ENCODE measurements at places on chromosomes 1 and 21.

- DNase-seq = no peak
These were observed 185.4 kb downstream of the LMO4 start for GRCh38 chr1:87513966-87514660.

GRCh38 chr1:92940541-92940940, 20.7 kb downstream of the DIPK1A start:
- peak; percentile 51 for DNase-seq

- DNase-seq = no peak
These were observed 17.8 kb downstream of the ZBTB17 start for GRCh38 chr1:15958111-15958510.

DNA sequence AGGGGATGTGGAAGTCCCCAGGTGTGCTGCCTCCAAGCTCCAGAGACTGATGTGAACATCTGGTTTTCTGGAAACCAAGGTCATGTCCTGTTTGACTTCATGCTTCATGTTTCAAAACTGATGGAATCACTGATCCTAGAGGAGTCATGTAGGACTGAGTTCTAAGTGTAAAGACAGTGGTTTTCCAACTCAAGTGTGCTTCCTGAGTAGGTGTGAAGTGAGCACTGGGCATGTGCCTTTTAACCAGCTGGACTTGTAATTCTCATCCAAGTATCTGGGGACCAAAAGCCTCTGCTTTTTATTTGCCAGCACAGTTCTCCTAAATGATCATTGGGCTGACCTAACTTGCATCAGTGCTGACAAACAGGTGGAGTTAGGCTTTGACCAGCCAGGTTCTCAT, 36.9 kb downstream of the ABCA4 start:
- DNase-seq = no peak

GRCh38 chr1:11735854-11736745, at the start of gene AGTRAP:
TSS of gene AGTRAP (plus strand) at chr1:11736136. CDS start at chr1:11736209, 73 bp downstream.
- peak; percentile 86 for DNase-seq

- DNase-seq = no peak
These were observed 89.0 kb upstream of the CHODL start for GRCh38 chr21:18155508-18156193.

DNA sequence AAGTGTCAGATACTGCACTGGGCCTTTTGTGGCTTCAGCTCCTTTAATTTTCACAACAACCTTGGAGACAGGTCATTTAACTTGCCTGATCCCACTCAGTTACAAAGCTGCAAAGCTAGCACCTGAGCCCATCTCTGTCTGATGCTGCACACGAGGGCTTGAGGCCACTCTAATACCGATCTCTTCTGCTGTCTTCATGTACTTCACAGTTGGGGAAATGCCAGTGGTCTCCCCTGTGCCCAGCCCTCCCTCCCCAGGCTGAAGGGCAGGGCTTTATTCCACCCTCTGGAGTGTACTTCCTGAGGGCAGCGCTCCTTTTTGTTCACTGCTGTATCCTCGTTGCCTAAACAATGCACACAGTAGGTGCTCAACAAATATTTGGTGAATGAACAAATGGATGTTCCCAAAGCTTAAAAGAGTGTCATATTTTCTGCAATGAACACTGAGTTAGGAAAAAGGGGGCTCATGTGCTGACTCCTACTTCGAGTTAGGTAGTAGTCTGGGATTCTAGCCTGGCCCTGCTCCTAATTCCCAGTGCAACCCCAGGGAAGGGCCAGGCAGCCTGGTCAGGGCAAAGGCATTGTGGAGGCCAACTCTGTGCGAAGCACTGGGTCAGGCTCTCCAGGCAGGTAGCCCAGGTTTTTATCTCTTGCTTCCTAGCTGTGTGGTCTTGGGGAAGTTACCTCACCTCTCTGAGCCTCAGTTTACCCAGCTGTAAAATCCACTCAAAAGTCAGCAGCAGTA, 1.1 kb downstream of the TMCO4 start:
- DNase-seq = no peak

- no peak for DNase-seq
These were observed 19.2 kb downstream of the MAST2 start for GRCh38 chr1:45822644-45823043.

- DNase-seq = no peak
These were observed 144.6 kb downstream of the NFIA start for GRCh38 chr1:61226791-61227567.

DNA sequence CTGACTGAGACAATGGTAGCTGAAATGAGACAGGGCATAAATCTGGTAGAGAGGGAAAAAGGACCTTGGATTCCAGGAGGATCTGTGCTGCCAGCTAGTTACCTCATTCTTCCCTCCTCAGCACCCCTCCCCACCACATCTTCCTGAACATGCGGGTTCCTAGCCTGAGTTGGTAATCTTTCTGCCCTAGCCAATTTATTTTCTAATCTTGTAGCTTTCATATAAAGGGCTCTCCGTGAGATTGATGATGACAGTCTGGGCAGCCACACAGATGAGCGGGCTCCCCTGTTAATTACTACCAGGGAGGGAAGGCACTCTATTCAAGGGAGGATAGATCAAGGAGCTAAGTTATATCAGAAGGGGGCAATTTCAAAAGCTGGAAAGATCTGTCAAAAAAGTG, 20.2 kb downstream of the ARHGEF11 start:
- no peak for DNase-seq

- no peak for DNase-seq
These were observed 88.0 kb downstream of the CD247 start for GRCh38 chr1:167430134-167430848.

DNA sequence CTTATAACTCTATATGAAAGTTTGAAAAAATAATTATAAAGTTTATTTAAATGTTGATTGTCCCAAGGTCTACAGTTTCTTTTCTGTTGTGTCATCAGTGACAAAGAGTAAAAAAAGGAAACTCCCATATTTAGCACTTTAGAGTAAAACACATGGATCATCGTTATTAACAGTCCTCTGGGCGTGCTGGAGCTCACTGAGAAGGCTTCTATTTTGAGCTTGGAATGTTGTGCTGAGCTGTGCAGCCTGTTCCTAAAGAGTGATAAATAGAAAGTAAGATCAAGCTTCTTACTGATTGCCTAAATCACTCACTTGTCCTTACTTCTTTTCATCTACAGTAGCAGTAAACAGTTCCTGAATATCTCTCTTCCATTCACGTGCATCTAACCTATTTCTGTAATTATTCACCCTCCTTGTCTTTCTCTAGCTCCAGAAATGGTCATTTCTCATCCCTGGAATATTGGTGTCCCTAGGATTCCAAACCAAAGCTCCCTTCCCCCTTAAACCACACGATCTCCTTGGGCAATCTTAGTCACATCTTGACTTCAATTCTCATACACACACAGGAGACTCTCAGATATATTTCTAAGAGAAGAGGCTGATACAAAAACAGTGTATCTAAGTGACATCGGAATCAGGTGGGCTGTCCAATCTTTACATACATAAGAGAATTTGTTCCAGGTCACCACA, 11.9 kb downstream of the GBP5 start:
- no peak for DNase-seq

- peak; percentile 21 for DNase-seq
These were observed 68.7 kb downstream of the HIVEP3 start for GRCh38 chr1:41850029-41850428.

GRCh38 chr1:198162091-198162767, 5.4 kb downstream of the NEK7 start:
- DNase-seq = no peak

DNA sequence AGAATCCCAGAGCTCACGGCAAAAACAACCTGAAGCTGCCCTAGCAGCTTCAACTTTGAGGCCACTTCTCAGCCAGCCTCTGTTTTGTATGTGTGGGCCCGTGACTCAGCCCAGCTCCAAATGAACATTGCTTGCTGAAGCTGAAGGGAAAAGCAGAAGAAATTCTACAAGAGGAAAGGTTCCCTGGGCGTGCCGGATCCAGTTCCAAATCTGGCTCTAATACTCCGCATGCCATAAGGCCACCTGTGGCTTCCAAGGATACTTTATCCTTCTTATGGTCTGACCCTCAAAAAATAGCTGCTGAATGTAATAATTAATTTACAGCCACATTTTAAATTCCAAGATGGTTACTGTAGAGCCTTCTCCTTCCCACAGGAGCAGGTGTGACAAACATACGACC, 24.3 kb downstream of the TSPAN2 start:
- DNase-seq = no peak

GRCh38 chr1:234559152-234559901, 50.7 kb downstream of the IRF2BP2 start:
- no peak for DNase-seq

- no peak for DNase-seq
These were observed 1.5 kb upstream of the ST6GALNAC5 start for GRCh38 chr1:76865696-76866286.

DNA sequence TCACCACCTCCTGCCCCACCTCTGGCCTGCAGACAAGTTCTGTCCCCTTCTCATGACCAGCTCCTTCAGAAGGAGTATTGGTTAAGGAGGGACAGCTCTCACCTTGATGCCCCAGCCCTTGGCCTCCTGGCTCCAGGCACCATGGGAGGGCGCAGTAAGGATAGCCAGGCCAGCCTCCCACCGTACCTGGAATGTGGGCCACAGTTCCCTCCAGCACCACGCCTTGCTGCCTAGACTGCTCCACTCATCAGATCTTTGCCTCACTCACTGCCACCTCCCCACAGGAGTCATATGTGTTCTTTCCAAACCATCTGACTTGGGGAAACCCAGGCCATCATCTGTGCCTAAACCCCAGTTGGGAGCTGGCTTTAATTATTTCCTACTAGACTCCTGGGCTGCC, 97.0 kb downstream of the CCDC185 start:
- no peak for DNase-seq

GRCh38 chr1:246801241-246802020, 77.2 kb downstream of the SCCPDH start:
- no peak for DNase-seq

DNA sequence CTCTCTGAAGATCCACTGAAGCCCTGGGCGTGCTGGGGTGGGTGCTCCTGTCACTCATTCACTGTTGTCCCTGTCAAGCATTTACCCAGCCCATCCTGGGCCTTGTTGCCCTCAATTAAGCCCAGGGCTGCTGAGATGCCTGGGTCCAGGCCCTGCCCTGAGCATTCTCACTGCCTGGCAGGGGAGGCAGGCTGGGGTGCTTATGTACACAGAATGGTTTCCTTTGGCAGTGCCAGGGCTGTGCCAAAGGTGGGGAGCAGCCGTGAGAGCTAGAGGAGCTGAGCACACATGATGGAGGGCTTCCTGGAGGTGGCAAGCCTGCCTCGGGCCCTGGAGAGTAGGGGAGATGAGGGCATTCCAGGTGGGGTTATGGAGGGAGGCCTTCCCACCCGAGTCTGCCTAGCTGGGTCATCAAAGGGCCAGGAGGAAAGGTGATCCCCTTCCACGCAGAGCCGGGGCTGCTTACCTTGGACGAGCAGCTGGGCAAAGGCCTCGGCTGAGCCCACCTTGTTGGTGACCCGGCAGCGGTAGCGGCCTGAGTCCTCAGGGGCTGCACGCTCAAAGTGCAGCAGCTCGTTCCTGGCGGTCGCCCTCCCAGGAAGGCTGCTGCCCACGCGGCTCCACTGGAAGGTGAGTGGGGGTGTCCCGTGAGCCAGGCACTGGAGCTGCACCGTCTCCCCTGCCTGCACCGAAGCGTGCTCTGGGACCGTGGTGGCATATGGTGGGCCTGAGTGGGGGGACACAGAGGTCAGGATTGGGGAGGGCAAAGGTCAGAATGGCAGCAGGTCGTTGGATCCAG, 26.5 kb downstream of the LDLRAD2 start:
- DNase-seq = no peak

DNA sequence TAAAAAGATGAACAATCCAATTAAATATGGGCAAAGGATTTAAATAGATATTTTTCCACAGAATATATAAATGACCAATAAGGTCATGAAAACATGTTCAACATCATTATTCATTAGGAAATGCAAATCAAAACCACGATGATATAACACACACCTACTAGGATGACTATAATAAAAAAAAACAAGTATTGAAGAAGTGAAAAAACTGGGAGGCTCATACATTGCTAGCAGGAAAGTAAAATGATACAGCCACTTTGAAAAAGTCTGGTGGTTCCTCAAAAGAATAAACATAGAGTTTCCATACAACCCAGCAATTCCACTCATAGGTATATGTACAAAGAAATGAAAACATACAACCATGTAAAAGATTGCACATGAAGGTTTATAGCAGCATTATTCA, 75.7 kb upstream of the RAB4A start:
- DNase-seq = no peak

- peak; percentile 27 for DNase-seq
These were observed 81.0 kb upstream of the LHX8 start for GRCh38 chr1:75053207-75053606.

All from mammary epithelial cell (primary cell).